ENCODE measurements at places on chromosomes 16 and 17.
A peak's percentile ranks its signal among the peaks of the same experiment; 100 is the strongest.

DNA sequence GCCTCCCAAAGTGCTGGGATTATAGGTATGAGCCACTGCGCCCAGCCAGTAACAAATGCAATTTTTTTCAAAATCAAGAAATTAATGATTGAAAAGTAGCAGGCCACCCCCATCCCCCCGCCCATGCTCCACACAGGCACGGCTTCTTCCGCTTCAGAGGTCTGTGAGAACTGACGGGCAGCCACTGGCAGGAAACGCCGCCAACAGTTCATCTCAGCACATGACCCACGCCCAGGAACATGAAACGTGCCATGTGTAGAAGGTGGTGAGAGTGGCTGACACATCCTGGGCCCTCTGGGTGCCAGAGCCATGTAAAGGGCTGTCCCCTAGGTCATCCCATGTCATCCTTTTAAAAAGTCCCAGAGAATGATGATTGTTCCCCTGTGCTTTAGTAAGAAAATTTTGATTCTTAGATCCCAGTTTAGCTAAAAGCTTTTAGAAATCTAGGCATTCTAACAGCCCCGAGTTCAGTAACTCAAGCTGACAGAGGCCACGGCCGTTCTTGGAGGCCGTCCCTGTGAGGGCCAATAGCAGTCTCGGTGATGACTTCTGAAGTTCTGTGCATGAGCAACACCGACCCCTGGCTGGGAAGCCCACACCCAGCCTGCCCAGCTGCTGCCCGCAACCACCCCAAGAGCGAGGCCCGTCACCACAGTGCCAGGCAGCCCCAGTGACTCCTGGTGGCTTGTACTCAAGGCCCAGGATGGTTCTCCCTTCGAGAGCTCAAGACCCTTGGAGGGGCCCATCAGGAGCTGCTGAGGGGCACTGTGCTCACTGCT, 52.1 kb downstream of the KLHDC4 start:
- DNase-seq: no peak

DNA sequence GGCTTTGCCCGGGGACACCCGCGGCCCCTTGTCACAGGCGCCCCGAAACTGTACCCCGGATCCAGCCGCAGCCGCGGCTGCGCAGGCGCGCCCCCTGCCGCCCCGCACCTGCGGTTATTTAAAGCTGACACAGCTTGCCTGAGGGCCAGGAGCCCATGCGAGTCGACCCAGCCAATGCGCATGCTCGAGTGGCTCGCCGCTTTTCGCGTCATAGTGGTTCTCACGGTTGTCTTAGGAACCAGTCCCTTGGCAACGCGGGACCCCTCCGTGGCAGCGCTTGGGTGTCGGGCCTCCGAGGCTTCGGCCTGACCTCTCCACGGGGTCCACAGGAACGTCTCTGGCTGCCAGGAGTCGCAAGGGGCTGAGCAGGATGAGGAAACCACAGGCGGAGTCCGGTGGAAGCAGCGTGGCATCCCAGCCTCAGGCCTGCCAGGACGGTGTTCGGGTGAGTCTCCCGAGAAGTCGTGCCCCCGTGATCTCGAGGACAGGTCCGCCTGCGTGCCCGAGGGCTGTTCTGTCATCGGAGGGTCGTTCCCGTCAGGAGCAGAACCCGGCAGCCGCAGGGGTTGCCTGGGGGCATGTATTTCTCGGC, 716.9 kb downstream of the KCNJ18 start:
- no peak for DNase-seq

GRCh38 chr16:51306886-51307595, 156.0 kb upstream of the SALL1 start:
- DNase-seq: no peak

- DNase-seq: no peak
Measured at GRCh38 chr17:59349178-59349577, 17.7 kb downstream of the YPEL2 start.

- DNase-seq: peak; percentile 49
Measured at GRCh38 chr16:64627781-64628180, 494.1 kb downstream of the CDH11 start.

GRCh38 chr16:89361751-89362539, 128.4 kb downstream of the ANKRD11 start:
- no peak for DNase-seq

- no peak for DNase-seq
Measured at GRCh38 chr17:77326636-77327035, 185.9 kb downstream of the SEC14L1 start.

DNA sequence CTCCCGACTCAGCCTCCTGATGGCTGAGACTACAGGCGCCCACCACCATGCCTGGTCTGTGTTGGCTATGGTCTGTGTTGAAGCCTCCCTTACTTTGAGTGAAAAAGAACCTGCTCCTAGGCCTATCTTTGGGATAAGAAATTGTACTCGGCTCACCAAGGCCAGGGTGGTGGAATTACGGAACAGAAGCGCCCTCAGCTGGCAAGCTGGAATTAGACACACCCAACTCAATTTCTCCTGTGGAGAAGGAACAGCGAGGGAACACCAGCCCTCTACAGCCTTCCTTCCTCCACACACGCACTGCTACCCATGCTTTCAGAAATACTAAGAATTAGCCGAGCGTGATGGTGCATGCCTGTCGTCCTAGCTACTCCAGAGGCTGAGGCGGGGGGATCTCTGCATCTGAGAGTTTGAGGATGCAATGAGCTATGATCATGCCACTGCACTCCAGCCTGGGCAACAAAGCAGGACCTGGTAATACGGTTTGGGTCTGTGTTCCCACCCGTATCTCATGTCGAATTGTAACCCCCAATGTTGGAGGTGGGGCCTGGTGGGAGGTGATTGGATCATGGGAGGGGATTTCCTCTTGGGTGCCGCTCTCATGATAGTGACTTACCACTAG, 40.1 kb upstream of the RBBP6 start:
- DNase-seq: no peak

DNA sequence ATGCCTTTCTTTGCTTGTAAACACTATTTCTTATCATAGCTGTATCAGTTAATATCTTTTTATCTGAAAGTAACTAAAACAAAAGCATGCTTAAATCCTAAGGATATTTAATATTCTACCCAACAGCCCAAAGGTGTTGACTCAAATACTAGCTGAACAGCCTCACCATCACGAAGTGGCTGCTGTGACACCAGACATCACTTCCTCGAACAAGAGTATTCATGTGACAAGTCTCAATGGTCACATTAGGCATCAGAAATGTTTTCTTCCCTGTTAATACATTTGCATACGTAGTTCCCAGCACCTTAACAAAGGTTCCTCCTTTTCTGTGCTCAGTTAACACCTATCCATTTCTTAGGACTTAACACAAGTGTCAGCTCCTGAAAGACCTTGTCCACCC, 193.8 kb upstream of the DYNLRB2 start:
- DNase-seq: no peak

GRCh38 chr17:32590974-32591373, 104.2 kb downstream of the CDK5R1 start:
- DNase-seq: no peak

GRCh38 chr16:85586380-85587104, 26.6 kb upstream of the GSE1 start:
- DNase-seq: no peak

- no peak for DNase-seq
Measured at GRCh38 chr17:78337244-78338109, 22.4 kb downstream of the SOCS3 start.

DNA sequence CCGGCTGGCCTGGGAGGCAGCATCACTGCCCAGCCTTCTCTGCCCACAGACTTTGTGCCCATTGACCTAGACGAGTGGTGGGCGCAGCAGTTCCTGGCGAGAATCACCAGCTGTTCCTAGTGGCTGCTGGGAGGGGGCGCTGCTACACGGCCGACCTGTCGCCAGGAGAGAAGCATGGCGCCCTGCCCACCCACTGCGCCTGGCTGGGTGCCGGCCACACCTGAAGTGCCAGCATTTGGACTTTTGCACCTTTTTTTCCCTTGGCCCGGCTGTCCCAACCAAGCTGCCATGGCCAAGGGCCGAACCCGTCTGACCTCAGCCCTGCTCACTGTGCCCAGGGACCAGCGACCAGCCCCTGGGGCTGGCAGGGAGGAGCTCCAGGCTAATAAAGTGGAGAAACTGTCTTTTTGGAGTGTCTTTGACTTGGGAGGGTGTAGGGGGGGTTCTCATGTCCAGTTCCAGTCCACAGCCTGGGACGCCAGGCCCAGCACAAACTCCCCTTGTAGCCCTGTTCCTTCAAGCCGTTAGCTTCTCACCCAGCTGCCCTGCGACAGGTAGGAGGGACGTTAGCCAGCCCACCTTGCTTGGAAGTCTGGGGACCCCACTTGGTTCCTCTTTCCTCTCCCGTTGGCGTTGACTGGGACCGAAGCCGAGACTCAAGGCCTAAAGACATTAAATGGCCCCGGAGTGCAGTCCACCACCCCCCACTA, 939 bp upstream of the WDR90 start:
- DNase-seq: no peak

DNA sequence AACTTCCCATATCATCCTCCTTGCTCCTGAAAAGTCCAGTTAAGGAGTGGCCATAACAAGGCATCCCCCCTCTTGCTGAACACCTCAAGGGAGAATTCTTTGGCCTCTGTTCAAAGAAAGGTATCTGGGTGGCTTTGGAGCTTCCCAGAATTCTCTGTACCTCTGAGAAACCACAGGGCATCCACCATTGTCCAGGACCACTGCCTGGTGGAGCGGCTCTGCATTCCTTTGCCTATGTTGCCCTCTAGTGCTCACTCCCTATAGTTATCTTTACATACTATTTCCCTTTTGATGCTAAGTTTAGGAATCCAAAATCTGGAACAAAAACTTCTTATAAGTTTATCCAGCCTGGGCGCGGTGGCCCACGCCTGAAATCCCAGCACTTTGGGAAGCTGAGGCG, 30.3 kb downstream of the CHD9NB start:
- DNase-seq: no peak

GRCh38 chr17:75895370-75896155, 1.2 kb downstream of the TRIM65 start:
- DNase-seq: no peak

DNA sequence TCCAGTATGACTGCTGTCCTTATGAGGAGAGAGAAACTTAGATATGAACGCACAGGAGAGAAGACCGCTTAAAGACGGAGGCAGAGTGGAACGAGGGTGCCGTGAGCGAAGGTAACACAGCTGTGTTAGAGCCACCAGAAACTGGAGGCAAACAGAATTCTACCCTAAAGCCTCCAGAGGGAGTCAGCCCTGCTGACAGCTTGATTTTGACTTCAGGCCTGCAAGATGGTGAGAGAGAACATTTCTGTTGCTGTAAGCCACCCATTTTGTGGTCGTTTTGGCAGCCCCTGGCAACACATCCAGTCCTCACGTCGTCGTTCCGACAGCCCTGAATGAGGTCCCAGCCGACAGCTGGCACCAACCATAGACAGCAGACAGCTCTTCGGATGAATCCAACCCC, 2.8 kb upstream of the SPATA2L start:
- DNase-seq: no peak

- no peak for DNase-seq
Measured at GRCh38 chr17:56000411-56000810, 152.9 kb upstream of the ANKFN1 start.

DNA sequence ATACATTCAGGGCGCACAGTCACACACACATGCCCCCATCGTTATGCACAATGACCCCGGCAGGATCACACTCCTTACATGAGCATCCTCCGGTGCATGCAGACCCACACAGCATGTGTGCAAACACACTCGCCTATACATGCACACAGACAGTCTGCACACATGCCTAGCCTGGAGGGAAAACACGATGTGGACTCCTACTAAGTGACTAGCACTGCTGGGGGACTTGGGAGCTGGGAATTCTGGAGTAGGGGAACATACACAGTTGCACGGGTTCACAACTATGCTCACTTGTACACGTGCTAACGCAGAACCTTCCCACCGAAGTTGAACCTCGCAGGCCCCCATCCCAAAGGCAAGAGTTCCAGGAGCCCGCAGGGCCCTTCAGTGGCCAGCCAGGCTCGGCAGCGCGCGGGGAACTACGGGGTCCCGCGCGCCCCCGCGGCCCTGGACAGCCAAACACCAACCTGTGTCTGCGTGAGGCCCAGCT, 2.0 kb downstream of the DLX3 start:
- DNase-seq: no peak

- DNase-seq: no peak
Measured at GRCh38 chr16:27481282-27481934, 68.3 kb downstream of the GTF3C1 start.

GRCh38 chr16:35562471-35562870, 2103.1 kb downstream of the TP53TG3F start:
- no peak for DNase-seq

GRCh38 chr17:46836500-46836899, 14.9 kb upstream of the WNT9B start:
- no peak for DNase-seq

- DNase-seq: no peak
Measured at GRCh38 chr16:83992624-83993023, 24.6 kb downstream of the NECAB2 start.

- no peak for DNase-seq
Measured at GRCh38 chr17:14396547-14396946, 95.7 kb downstream of the HS3ST3B1 start.

DNA sequence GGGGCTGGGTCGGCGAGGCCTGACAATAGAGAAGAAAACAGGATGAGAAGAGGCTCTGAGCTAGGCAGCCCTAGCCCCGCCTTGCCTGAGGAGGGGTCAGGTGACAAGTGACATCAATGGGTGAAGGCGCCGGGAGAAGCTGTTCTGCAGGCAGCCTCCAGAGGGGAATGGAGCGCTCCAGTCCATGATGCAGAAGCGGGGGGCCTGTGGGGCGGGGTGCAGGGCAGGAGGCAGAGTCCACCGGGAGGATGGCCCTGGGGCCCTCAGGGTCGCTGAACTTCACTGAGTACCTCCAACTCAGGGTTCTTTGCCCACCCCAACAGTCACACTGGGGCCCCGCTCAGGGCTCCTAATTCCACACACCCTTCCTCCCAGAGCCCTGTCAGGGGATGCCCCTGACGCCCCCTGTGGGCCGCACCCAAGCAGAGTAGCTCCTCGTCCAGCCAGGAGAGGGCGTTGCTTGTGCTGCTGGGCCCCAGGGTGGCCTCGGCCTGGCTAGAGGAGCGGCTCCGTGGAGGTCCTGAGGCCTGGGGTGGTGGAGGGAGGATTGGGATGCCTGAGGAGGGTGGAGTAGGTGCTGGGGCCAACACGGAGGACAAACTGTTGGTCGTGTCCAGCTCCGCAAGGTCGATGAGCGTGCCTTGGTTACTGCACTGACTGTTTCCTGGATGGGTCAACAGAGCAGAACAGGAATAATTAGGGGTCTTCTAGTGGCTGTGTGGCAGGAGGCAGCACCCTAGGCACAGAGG, 20.8 kb downstream of the GGA3 start:
- peak; percentile 70 for DNase-seq

- no peak for DNase-seq
Measured at GRCh38 chr16:85474621-85475217, 138.4 kb upstream of the GSE1 start.

GRCh38 chr17:8629371-8630226, 926 bp downstream of the MYH10 start:
- no peak for DNase-seq

GRCh38 chr17:79728169-79728907, 2.4 kb upstream of the ENPP7 start:
- DNase-seq: peak; percentile 11

DNA sequence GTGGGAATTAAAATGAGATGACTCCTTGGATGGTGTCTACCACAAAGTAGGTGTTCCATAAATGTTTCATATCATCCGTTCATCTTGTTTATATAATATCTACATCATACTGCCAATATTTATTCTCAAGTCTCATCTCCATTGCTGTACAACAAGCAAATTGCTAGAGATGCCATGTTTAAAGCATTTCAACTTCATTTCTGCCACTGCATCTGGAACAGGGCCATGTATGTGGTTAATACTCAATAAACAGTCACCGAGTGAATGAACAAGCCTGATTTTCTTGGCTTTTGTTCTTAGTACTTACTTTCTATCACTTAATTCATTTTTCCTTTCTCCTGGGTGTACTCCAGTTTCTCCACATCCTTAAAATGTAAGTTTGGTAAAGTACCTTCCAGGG, 107.6 kb downstream of the KCNJ2 start:
- no peak for DNase-seq

Data from cerebellar nuclear complex (tissue), 1 donor.